ENCODE measurements at places on chromosomes 11 and 22.

DNA sequence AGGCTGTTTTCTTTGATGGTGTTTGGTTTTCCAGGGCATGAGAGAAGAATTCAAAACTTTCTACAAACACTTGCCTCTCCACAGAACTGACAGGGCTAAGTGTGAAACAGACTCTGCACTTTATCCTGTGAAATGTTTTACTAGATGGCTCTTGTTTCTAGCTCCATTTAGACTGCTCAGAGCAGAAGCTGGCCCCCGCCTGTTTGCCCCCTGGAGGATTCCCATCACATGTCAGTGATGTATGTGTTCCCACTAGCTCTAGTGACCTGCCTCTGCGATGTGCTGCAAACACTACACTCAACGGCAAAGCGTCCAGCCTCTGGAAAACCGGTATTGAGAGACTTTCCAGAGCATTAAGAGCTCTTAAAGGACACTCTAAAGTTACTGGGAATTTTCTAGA lies 41.4 kb upstream of the PCF11 start:
- peak; percentile 17 for DNase-seq

- DNase-seq = no peak
These were observed 293.8 kb downstream of the BRD1 start for GRCh38 chr22:49533886-49534285.

DNA sequence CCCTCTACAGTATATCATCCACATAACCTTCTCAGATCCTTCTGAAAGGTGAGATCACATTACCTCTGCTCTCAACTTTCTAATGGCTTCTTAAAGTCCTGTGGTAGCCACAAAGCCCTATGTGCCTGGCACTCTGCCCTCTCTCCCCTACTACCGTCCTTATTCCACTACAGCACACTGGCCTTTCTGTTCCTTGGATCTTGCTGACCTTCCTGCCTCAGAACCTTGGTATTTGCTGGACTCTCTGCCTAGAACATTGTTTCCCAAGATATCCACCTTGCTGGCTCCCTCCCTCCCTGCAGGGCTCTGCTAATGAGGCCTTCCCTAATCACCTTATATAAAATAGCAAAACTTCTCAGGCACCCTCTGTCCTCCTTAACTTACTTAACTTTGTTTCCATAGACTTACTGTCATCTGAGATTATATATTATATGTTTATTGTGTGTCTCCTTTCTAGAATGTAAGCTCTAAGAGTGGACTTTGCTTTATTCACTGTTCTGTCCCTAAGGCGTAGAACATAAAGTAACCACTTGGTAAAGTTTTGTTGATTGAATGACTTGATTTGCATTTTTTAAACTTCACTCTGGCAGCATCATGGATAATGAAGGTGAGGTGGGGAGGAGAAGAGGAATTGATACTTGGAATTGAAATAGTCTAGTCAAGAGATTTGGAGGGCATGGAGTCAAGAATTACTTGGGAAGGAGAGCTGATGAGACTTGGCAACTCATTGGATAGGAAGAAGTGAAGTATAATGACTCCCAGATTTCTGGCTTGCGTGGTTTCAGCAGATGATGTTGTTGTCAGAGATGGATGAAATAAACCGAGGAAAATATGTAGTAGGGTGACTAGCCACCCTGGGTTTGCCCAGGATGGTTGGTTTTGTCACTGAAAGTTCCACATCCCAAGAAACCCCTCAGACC lies 10.5 kb downstream of the POLD3 start:
- DNase-seq = no peak

GRCh38 chr22:42964994-42965699 lies 49.8 kb downstream of the PACSIN2 start:
- DNase-seq = peak; percentile 60

GRCh38 chr11:60169264-60169915 lies 13.5 kb downstream of the MS4A6A start:
- peak; percentile 56 for DNase-seq

- no peak for DNase-seq
These were observed 1342.7 kb upstream of the TENM4 start for GRCh38 chr11:80783561-80783960.

- no peak for DNase-seq
These were observed 88.1 kb downstream of the RELT start for GRCh38 chr11:73464347-73464746.

GRCh38 chr11:72930008-72930407 lies 115.8 kb downstream of the ATG16L2 start:
- DNase-seq = no peak

DNA sequence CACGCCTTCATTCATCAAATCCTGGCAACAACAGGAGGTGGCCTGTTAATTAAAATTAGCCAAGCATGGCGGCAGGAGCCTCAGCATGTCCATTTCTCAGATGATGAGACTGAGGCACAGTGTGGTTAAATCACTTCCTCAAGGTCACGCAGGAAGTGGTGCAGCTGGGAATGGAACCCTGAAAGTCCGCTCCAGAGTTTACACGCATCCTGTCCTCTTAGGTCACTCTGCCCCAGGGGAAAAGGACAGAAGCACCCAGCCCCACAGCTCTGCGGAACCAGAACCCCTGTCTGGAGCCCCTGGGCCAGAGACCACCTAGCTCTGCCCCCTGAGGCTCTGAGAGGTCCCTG lies 19.6 kb downstream of the RPL3 start:
- DNase-seq = no peak

DNA sequence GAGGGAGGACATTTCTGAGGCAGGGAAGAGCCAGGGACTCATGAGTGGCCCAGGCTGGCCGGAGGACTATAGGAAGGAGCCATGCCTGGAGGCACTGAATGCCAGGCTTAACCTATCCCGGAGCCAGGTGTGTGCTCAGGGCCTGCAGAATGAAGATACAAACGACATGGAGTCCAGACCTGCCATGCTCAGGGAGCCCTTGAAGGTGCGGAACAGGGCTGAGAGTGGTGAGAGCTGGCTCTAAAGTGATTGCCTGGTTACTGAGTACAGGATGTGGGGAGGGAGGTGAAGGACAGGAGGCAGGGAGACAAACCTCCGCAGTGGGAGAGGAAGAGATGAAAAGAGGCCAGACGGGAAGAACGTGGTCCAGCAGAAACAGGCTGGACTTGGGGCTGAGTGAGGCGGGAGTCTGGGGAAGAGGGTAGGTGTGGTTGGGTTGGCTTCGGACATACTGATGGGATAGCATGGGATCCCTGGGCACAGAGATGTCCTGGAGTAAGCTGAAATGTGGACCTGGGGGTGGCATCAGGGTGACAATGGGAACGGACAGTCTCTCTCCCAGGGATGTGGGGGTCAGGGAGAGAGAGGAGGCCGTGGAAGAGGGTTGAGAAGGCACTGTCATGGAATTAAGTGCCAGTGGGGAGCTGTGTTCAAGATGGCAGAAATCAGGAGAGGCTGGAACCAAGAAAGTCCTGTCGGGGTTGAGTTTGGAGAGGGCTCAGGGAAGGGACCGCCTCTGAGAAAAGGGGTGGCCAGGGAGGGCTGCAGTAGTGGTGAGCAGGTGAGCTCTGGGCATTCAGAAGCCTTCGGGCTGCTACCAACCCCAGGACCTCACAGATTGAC lies 1.5 kb upstream of the ANKRD13D start:
- peak; percentile 51 for DNase-seq

DNA sequence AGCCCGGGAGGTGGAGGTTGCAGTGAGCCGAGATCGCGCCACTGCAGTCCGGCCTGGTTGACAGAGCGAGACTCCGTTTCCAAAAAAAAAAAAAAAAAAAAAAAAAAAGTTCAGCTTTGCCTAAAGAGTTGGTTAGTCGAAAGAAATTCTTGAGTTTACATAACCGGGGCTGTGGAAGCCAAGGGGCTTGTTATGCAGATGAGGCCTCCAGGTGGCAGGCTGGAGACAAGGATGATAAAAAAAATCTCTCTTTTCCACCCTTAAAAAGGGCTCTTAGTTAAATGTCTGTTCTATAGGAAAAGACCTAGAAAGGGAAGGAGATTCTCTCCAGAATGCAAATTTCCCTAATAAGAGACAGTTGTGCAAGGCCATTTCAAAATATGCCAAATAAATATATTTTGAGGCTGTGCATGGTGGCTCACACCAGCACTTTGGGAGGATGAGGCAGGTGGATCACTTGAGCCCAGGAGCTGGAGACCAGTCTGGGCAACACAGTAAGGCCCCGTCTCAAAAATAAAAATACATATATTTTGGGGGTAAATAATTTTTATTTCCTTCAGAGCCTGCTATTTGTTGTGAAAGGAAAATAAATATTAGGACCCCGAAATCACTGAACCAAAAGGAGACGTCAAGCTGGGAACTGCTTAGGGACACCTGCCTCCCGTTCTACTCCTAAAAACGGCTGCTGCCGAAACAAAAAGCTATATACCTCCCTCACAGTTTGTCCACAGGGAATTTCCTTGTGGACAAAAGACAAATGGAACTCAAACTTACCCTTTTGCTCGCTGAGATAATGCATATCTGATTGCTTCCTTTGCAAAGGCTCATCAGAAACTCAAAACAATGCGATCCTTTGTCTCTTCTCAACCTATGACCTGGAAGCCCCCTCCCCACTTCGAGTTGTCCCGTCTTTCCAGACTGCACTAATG lies 2.4 kb upstream of the IFITM2 start:
- peak; percentile 89 for DNase-seq

GRCh38 chr11:79663017-79663416 lies 222.2 kb upstream of the TENM4 start:
- no peak for DNase-seq

DNA sequence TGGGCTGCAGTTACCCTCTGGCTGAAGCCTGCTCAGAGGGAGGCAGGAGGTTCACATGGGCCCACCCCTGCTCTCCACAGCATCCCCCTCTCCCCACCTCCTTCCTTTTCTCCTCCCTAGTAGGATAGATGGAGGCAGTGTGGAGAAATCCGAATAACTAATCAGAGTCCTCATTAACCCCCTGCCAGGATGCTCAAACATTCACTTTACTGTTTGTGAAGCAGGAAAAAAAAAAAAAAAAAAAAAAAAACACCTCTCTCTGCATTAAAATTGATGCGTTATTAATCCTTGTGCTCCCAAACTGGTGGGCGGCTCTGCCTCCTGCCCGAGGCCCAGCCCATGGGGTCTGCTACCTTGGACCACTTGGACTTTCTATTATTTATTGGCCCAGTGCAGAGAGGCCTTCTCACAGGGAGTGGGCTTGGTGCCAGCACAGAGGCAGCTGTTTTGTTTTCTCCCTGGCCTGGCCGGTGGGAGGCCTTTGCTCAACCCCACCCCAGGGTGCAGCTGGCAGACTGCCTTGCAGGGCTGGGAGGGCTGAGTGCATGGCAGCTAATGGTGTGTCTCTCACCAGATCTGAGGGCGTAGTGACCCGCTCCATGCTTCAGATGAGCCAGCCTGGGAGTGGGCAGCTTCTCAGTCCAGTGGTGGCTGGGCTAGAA lies 150.7 kb downstream of the PKNOX2 start:
- DNase-seq = no peak

- DNase-seq = no peak
These were observed 399.2 kb downstream of the CNTN5 start for GRCh38 chr11:99419991-99420390.

- no peak for DNase-seq
These were observed 1492.1 kb downstream of the BRD1 start for GRCh38 chr22:48335442-48336139.

GRCh38 chr11:37946155-37946766 lies 1348.2 kb upstream of the RAG2 start:
- peak; percentile 77 for DNase-seq

- no peak for DNase-seq
These were observed 24.1 kb downstream of the MRGPRD start for GRCh38 chr11:68956547-68957254.

DNA sequence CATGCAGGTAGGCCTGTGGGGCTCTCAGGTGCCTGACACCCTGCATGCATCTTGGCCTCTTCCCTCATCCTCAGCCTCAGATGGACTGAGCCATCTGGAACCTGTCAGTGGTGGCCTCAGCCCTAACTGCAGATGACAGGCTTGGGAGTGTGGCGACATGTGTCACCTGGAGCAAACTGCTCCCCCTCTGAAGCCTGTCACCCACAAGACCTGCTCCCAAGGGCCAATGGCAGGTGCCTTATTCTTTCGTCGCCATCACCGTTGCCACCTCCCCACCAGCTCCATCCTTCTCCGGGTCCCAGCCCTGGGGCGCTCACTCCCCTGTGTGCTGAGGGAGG lies 3.6 kb upstream of the SEPTIN5 start:
- no peak for DNase-seq

DNA sequence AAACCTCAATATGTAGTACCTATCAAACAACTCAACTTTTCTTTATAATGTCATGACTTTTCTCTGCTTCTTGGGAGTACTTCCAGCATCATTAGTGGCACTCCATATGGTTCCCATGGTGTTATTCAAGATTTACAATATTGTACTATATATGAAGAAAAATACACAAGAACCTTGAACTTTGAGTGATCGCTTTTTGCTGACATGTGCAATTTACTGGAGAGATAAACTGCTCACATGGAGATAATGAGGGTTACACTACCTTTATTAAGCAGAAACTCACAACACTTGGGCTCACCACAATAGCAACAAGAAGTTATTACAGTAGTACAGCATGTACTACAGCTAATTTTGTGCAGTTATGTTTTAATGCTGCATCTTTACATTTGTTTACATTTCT lies 388.2 kb downstream of the DLG2 start:
- DNase-seq = no peak

- no peak for DNase-seq
These were observed 826.3 kb downstream of the DLG2 start for GRCh38 chr11:84800755-84801346.

- DNase-seq = no peak
These were observed 11.9 kb downstream of the RBFOX2 start for GRCh38 chr22:36016684-36017083.

- no peak for DNase-seq
These were observed 2.0 kb downstream of the USH1C start for GRCh38 chr11:17542249-17542648.

- no peak for DNase-seq
These were observed 89.3 kb downstream of the MPPED1 start for GRCh38 chr22:43500792-43501785.

DNA sequence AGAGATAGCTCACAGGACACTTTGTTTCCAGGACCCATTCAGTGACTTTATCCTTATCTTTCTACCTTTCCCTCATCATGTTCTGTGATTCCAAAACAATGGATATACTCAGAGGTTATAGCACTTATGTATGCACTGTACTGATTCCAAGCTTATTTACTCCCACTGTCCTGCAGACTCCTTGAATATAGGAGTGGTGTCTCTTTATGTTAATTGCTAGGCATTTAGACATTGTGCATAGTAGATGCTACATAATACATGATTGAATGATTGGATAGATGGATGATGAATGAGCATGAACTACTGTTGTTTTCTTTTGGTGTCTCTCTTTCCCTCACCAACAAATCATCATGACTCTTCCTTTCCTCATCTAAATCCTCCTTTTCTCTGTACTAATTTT lies 279.1 kb upstream of the RAG2 start:
- DNase-seq = no peak
